ENCODE measurements at places on chromosomes 5 and 9. TPM values are rescaled to one million over a fixed set of nuclear protein-coding genes. Genes with fewer than 3 reads are reported as not detected.

GRCh38 chr5:37370864-37371726 is at the start of gene NUP155:
Gene NUP155, minus strand, starts transcription at chr5:37371106. Its CDS starts 129 bp downstream, at chr5:37370977.
- peaks cover 40% of the 10 kb centered on the region for H3K4me1 ChIP-seq
- no peaks in the 10 kb centered on the region for H3K27me3 ChIP-seq
- DNase-seq, result peak; percentile 84
- peak within 1 kb of the TSS; percentile 80 for H3K27ac ChIP-seq
- peak within 1 kb of the TSS; percentile 94 for H3K4me3 ChIP-seq
- H3K36me3 ChIP-seq, result no peaks in the 10 kb centered on the region

Gene TMEFF1
- total RNA-seq, result not detected

Gene ZNF354C
- 11.2 TPM for total RNA-seq

- H3K27me3 ChIP-seq, result no peaks in the 10 kb centered on the region
- no peak for DNase-seq
- H3K27ac ChIP-seq, result no peak overlapping the region
- H3K4me3 ChIP-seq, result no peak overlapping the region
Measured at GRCh38 chr9:107447834-107448233, 41.7 kb downstream of the KLF4 start.

Gene ADAMTSL1
- not detected for total RNA-seq

Gene PCDHGA2
- 0.19 TPM for total RNA-seq

- H3K4me3 ChIP-seq, result no peak overlapping the region
- peaks cover 3% of the 10 kb centered on the region for H3K4me1 ChIP-seq
- H3K27ac ChIP-seq, result no peak overlapping the region
- H3K36me3 ChIP-seq, result no peaks in the 10 kb centered on the region
Measured at GRCh38 chr5:168853972-168854371, 274.8 kb upstream of the PANK3 start.

Gene PFN3
- not detected for total RNA-seq

DNA sequence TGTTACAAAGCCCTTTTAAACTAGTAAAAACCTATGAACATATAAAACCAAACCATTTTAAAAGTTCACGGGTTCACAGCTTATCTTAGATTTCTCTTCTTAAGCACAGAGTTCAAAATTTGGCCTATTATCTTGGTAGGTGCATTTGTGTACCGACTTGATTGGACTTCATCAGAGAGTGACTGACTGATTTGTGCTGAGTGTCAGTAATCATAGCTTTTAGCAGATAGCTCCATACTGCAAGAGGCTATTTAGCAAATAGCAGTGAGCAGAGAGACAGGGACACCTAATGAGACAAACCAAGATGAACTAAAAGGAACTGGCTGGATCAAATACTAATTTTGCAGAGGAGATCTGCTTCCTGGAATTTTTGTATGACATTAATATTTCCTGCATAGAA is 274.5 kb downstream of the PRR16 start:
- DNase-seq, result no peak
- no peaks in the 10 kb centered on the region for H3K27me3 ChIP-seq
- no peaks in the 10 kb centered on the region for H3K4me1 ChIP-seq
- no peaks in the 10 kb centered on the region for H3K36me3 ChIP-seq

Gene TMEM8B
- total RNA-seq, result 10.5 TPM

DNA sequence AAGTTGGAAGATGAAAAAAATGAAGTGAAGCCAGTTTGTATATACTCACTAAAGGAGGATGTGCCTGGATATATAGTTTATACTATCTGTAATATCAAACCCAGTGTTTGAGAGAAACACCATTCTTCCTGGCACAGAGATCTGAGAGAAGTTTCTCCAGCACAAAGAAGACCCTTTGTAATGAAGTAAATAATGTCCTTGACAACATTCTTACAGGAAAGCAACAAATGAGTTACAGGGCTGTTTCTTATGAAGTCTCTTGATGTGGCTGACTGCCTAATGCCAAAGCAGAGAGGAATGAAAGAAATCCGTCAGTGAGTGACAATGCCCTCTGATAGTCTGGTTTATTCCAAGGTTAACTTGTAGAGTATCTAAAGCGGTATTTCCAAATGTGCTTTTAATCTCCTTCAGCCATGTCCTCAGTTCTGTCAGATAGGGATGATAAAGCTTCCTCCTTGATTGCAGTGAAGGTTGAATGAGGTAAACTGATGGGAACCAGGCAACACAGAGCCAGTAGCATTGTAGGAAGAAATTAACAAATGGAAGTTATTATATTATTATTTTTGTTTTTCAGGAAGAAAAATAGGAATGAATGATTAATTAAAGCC is 123.1 kb upstream of the ZNF608 start:
- H3K27ac ChIP-seq, result no peak overlapping the region
- no peaks in the 10 kb centered on the region for H3K27me3 ChIP-seq
- no peak overlapping the region for H3K4me3 ChIP-seq
- DNase-seq, result no peak

GRCh38 chr9:125338929-125339328 is 77.3 kb downstream of the GAPVD1 start:
- no peak overlapping the region for H3K27ac ChIP-seq
- H3K4me1 ChIP-seq, result no peaks in the 10 kb centered on the region
- no peak for DNase-seq
- no peak overlapping the region for H3K4me3 ChIP-seq

- DNase-seq, result no peak
- H3K27me3 ChIP-seq, result no peaks in the 10 kb centered on the region
- no peak overlapping the region for H3K4me3 ChIP-seq
- no peaks in the 10 kb centered on the region for H3K4me1 ChIP-seq
- no peaks in the 10 kb centered on the region for H3K36me3 ChIP-seq
Measured at GRCh38 chr5:45355189-45355992, 340.8 kb downstream of the HCN1 start.

Gene PLAC8L1
- total RNA-seq, result not detected

- H3K4me3 ChIP-seq, result no peak overlapping the region
- no peak for DNase-seq
- peaks cover 16% of the 10 kb centered on the region for H3K4me1 ChIP-seq
- H3K36me3 ChIP-seq, result no peaks in the 10 kb centered on the region
Measured at GRCh38 chr5:175640106-175640775, 17.6 kb upstream of the HRH2 start.

- H3K4me3 ChIP-seq, result no peak overlapping the region
- no peaks in the 10 kb centered on the region for H3K27me3 ChIP-seq
- no peak for DNase-seq
- no peaks in the 10 kb centered on the region for H3K36me3 ChIP-seq
- H3K27ac ChIP-seq, result no peak overlapping the region
Measured at GRCh38 chr9:13550519-13550918, 271.0 kb upstream of the MPDZ start.

All from CD4-positive, alpha-beta memory T cell (primary cell).